ENCODE measurements at places on chromosomes 11 and 22.
A peak's percentile ranks its signal among the peaks of the same experiment; 100 is the strongest.

- peak; percentile 27 for DNase-seq
Observed at GRCh38 chr11:126197277-126197939, 14.0 kb downstream of the RPUSD4 start.

- no peak for DNase-seq
Observed at GRCh38 chr11:75263944-75264349, 23.4 kb downstream of the TPBGL start.

- no peak for DNase-seq
Observed at GRCh38 chr22:48210198-48210580, 1447.7 kb downstream of the TBC1D22A start.

DNA sequence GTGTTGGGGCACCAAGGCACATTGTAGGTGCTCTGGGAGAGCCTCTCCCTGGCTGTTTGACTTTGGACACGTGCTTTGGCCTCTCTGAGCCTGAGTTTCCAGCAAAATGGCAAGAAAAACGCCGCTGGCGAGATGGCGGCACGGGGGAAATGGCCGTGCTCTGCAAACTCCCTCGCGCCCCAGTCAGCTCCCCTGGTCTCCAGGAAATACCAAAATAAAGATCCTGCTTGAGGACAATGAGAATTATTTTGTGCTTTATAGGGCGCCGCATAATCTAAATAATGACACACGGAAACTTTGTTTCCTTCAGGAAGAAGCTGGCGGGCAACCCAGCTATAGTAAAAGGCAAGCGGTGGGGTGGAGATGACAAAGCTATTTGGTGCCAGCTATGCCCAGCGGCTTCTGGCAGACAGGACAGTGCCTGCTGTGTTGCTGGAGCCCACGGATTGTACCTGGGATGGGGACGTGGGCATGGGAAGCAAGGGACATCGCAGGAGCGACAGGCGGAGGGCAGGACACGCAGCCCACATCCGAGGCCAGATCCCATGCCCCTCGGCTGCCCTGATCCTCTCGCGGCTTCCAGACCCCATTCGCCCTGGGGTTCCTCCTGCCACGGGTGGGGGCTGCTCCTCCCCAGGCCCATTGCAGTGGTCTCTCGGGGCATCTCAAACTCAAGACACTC is 26.3 kb upstream of the RFPL3 start:
- no peak for DNase-seq

- DNase-seq = no peak
Observed at GRCh38 chr11:49851971-49852389, 100.2 kb upstream of the OR4C13 start.

- peak; percentile 77 for DNase-seq
Observed at GRCh38 chr11:35943713-35944502, at the start of gene LDLRAD3. Gene LDLRAD3, plus strand, starts transcription at chr11:35944062. Its CDS starts 37 bp downstream, at chr11:35944099.

GRCh38 chr22:27420817-27421361 is 380.7 kb downstream of the MN1 start:
- peak; percentile 95 for DNase-seq

- DNase-seq = no peak
Observed at GRCh38 chr22:46815559-46815895, 53.1 kb downstream of the TBC1D22A start.

DNA sequence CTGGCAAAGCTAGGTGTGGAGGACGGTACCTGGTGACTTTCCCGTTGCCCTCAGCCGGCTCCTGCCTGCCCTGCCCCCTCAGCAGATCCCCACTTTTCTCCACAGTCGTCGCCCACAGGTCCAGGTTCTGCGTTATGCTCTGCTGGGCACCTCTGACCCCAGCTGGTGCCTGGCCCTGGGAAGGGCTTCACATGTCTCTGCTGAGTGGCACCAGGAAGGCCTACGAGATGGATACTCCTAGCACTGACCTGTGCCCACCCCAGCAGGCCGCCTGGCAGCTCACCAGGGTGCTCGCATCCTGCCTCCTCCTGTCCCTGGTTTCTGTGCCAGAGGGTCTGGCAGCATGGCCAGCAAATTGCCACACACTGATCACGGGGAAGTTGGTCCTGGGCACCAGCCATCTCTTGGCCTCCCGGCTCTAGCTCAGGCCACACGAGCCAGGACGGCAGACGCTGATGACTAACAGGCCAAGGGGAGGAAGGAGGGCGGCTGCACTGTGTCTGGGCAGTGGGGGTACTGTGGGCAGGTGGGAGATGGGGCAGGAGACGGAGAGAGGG is 13.8 kb downstream of the CARS1 start:
- DNase-seq = peak; percentile 95

DNA sequence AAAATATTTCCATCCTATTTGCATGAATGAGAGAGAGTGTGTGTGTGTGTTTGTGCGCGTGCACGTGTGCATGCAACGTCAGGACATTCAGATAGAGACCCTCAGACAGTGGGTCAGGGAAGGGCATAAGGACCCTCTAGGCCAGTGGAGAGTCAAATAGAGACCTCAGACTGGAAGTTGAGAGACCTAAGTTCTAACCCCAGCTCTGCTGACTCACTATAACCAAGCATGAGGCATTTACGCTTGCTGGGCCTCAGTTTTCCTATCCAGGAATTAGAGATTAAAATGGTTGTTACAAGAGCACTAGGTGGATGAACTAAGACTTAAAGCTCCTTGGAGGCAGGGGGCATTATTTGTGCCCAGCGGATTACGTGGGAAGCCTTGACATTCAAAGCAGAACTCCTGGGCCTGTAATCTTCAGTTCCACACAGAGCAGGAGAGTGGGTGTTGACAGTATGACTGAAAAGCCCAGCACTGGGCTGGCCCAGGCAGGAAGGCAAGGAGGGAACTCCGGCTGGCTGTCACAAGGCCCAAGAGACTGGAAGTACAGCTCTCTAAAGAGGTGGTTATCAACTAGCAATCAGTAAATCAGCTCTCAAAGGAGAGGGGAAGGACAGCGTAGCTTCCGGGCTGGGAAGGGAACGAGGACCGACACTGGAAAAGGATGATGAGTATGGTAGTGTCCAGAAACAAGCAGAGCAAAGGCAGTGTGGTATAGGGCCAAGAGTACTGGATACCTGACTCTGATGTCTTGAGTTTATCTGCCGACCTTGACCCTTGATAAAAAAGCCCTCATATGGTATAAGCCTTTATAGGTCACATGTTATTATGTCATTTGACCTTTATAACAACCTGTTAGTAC is 9.2 kb downstream of the RHOG start:
- DNase-seq = no peak

- DNase-seq = no peak
Observed at GRCh38 chr22:28155808-28156207, 236.8 kb upstream of the PITPNB start.

DNA sequence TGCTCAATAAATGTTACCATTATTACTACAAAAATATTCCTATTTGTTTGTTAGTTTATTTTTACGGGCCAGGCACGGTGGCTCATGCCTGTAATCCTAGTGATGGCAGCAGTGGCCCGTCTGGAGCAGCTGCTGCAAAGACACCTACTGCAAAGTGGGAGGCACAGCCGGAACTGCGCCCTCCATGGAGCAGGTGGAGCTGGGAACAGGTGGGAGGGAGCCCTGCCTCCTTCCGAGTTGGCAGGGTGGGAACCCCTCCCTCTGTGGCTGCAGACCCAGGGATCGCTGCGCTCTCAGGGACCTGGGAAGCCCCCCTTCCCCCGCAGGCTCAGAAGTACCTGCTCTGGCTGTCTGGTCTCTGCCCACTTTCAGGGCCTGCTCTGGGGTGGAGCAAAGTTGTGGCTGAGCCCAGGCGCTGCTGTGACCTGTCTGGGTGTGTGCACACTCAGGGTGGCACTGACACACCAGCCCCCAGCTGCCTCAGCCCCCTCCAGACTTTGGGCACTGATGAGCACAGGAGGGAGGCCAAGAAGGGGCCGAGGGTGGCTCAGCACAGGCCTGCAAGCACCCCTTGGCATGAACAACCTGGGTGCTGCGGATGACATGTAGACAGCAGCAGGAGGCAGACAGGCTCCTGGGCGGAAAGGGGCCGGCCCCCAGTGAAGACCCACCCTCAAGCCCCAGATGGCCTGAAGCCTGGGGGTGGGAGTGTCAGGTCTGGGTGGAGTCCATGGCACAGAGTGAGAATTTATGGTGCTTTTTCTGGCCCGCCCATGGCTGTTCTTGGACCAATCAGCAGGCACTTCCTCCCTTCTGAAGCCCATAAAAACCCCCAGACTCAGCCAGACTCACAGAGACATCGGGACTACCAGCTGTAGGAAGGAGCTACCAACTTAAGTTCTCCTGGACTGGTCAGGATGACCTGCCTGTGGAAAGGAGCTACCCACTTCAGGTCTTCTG is 103.7 kb upstream of the CLMP start:
- no peak for DNase-seq

GRCh38 chr11:12156301-12157140 is 46.1 kb downstream of the MICAL2 start:
- no peak for DNase-seq

GRCh38 chr11:15764948-15765347 is 591.4 kb downstream of the SOX6 start:
- DNase-seq = no peak

DNA sequence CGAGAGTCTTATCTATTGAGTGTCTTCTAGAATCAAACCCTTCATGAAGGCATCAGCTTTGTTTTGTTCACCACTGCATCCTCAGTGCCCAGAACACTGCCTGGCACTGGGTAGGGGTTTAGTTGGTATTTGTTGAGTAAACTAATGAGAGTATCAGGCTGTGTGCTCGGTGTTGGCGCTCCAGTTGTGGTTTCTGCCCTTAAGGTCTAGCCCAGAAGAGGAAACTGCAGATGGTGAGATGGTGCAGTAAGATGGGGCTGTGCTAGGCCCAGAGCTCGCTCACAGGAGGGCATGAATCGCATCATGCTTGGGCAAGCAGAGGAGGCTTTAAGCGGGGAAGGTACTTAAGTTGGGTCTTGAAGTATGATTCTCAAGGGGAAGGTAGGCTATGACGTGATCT is 97.2 kb downstream of the FBXO7 start:
- DNase-seq = no peak

GRCh38 chr11:35318977-35319925 is 100.1 kb downstream of the SLC1A2 start:
- no peak for DNase-seq

- DNase-seq = no peak
Observed at GRCh38 chr11:34292111-34292510, 65.7 kb downstream of the ABTB2 start.

GRCh38 chr11:125594958-125595357 is 2.3 kb downstream of the STT3A start:
- DNase-seq = no peak

DNA sequence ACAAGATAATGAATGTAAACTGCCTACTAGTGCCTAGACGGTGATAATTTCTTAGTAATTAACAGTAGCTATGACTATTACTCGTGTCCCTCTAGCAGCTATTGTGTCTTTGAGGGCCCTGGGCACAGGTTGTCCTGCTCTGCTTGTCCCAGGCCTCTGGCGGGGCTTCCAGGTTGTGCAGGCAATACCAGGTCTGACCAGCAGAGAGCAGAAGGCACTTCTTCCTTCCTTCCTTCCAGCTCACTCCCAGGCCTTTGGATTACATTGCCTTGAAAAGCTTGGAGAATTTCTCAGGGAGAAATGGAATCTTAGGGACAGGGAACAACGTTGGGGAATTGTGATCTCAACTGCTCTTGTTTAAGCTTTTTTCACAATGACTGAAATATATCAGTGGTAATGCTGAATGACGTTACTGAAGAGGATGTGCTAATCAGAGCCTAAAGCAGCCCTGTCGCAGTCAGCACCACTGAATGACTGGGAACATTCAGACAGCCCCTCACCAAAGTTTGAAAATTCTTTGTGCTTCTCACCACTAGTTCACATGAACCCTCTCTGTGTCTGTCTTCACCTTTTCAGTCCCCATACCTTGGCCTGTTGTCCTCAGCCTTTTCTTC is 8.4 kb upstream of the CCKBR start:
- peak; percentile 49 for DNase-seq

DNA sequence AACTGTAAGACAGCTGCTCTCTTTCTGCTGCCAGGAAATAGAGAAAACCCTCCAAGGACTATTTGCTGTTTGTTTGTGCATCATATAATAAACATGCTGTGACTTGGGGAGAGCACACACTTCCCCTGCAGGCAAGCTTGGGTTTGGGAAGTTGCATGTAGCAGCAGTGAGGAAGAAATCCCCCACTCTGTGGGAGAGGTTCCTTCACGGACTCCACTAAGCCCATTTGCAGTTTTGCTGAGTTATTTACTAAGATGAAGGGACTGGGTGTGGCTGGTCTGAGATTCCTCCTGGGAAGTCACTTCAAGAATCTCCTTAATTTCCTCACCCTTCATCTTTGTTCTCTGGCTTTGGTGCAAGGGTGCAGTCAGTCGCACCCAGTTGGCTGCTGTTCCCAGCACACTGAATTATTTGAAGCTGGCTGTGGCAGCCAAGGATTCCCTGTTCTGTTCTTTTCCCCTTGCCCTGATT is 104.9 kb downstream of the ARFGAP2 start:
- peak; percentile 12 for DNase-seq

Measured in fibroblast of gingiva (primary cell).